ENCODE measurements at places on chromosomes 5 and 9.

DNA sequence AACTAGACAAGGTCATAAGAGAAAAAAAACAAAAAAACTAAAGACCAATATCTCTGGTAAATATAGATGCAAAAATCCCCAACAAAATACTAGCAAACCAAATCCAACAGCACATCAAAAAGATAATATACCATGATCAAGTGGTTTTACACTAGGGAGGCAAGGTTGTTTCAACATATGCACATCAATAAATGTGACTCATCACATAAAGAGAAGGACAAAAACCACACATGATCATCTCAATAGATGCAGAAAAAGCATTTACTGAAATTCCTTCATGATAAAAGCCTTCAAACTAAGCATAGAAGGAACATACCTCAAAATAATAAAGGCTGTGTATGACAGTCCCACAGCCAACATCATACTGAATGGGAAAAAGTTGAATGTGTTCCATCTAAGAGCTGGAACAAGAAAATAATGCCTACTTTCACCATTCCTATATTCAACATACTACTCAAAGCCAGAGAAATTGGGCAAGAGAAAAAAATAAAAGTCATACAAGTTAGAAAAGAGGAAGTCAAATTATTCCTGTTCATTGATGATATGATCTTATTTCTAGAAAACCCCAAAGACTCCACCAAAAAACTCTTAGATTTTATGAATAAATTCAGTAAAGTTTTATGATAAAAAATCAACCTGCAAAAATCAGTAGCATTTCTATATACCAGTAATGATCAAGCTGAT is 72.2 kb upstream of the FAM169A start:
- DNase-seq: no peak

- DNase-seq: no peak
Measured at GRCh38 chr5:132790201-132790865, 13.3 kb upstream of the SEPTIN8 start.

DNA sequence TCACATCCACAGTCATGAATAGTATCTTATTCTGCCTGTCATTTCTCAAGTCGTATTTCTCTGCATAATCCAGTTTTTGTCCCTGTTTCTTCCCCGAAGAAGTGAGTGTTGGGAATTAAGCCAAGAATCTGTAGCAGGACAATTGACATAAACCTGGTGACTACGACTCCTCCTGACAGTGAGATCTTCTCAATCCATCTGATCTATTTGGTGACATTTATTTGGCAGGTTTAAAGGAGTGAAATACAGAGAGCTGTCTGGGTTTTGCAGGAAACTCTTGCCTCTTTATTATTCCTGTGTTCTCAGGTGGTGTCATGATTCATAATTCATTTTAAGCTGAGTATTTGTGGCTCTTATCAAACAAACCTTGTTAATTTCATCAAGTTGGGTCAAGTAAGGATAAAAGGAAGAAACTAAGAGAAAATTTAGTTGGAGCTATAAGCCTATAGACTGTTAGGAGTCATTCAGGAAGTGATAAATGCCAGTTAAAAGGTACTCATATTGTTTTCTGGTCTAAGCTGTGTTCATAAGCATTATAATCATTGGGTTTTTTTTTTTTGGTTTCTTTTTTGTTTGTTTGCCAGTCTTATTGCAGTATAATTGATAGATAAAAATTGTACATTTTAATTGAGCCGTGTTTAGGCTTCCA is 95.9 kb upstream of the PCSK1 start:
- no peak for DNase-seq

DNA sequence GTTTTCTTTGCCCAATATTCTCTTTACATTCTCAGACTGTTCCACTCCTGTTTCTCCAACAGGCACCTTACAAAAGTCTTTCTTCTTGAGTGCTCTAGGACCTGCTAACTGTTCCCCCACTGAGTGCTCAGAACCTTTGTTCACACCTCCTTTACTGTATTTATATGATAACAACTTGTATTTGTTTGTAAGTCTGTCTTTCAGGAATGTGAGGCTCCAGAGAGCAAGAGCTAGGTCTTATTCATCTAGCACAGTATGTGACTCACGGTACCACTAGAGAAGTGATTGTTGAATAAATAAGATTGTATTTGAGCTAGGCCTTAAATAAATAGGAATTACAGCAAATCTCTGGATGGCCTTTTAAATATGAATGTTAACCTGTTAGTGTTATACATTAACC is 42.5 kb upstream of the MYOT start:
- DNase-seq: no peak

- DNase-seq: no peak
Measured at GRCh38 chr5:166980666-166981065, 1310.8 kb upstream of the WWC1 start.

- DNase-seq: no peak
Measured at GRCh38 chr9:28293369-28294090, 720.2 kb upstream of the C9orf72 start.

GRCh38 chr5:174118823-174119467 is 73.4 kb downstream of the NSG2 start:
- DNase-seq: no peak

- no peak for DNase-seq
Measured at GRCh38 chr9:120587328-120587727, 7.4 kb upstream of the CDK5RAP2 start.

DNA sequence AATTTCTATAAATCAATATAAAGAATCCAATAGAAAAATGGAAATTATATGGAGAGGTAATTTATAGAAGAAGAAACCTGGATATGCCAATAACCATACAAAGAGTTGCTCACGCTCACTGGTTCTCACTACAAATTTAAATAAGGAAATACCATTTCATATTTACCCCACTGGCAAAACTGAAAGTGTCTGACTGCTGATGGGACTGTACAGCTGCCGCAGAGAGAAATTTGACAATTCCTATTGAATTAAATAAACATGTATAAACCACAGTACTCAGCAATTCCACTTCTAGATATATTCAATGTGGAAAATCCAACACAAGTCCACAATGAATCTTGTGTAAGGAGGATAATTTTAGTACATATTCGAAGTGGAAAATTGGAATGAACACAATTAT is 830.4 kb upstream of the GRAMD2B start:
- no peak for DNase-seq

GRCh38 chr5:91690921-91691320 is 307.8 kb upstream of the ARRDC3 start:
- no peak for DNase-seq

GRCh38 chr9:89951675-89952074 is 346.9 kb downstream of the GADD45G start:
- DNase-seq: no peak

GRCh38 chr5:81290146-81290545 is 11.2 kb upstream of the ZCCHC9 start:
- DNase-seq: no peak

- no peak for DNase-seq
Measured at GRCh38 chr9:4680750-4681149, 1.4 kb downstream of the CDC37L1 start.

GRCh38 chr5:56910210-56910965 is 992 bp downstream of the SETD9 start:
- DNase-seq: no peak

DNA sequence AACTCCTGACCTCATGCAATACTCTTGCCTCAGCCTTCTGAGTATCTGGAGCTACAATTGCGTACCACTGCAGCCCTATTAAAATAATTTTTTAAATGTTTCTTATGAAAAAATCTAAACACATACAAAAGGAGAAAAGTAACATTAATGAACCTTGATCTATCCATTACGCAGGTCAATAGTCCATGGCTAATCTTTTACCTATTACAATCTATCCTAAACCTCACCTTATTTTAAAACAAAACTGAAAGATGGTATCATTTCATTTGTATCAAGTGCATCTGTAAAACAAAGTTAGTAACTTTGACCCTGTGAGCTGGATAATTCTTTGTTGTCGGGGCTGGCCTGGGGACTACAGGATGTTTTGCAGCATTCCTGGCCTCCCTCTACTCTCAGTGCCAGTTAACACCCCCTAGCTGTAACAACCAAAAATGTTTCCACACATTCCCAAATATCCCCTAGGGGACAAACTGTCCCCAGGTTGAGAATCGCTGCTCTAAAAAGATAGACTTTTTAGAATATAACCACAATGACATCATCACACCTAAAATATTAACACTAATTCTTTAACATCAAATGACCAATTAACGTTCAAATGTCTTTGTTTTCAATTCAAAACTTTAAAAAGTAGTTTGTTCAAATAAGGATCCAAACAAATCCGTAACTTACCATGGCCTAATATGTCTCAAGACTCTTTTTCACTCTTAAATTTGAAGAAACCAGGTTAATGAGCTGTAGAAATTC is 54.8 kb downstream of the RNF38 start:
- DNase-seq: no peak

DNA sequence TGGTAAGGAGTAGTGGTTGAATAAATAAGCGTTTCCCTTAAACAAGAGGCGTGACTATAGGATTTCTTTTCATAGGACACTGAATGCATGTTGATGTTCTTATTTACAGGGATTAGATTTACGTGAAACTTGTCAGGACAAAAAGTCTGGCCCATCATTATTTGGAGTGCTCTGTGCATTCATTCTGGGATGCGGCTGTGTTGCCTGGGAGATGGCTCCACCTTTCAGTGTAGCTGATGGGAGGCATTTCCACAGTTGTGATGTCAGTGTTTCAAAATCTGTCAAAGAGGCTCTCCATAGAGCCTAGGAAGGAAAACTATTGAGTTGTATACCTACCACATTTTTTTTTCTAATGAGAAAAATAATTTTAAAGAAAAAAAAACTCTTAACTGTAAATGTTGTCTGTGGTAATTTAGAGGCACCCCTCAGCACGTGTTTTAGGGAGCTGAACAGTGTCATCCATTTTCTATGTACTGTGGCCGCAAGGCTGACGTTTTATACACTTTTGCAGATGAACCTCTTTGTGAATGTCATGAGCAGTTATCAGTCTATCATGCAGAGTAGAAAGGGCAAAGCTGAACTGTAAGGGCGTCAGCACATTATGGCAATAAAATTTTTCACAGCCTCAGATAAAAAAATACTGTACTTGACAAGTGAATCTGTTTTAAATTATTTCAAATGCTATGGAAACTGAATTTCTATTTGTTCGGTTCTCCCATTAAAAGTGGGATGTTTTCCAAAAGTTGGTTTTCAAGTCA is 202.7 kb downstream of the PBX3 start:
- no peak for DNase-seq

GRCh38 chr5:30918171-30918570 is 275.3 kb upstream of the CDH6 start:
- no peak for DNase-seq

DNA sequence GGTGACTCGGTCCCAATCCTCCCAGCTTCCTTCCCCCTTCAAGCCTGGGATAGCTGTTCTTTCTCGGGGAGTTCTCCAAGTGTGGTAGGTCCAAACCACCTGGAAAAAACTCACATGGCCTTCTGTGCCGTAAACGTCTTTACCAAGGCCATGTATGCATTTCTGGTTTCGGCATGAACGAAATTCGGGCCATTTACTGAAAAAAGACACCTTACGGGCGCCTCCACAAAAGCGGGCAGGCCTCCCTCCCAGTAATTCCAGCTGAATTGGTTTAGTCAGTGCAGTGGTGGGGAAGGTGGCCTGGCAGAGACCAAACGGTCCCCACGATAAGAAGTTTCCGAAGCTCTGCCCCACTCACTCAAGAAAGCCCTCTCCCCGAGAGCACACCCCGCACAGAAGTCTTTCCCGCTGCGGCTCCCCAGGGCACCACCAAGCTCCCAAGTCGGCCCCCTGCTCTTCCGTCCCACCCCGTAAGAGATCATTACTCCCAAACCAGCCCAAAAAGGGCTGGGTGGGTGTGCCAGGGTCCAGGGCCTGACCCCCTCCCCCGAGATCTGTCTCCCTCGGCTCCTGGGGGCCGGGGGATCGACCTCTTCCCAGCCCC is 86.3 kb upstream of the MELK start:
- DNase-seq: peak; percentile 14

- DNase-seq: no peak
Measured at GRCh38 chr9:17531642-17532254, 47.1 kb upstream of the SH3GL2 start.

DNA sequence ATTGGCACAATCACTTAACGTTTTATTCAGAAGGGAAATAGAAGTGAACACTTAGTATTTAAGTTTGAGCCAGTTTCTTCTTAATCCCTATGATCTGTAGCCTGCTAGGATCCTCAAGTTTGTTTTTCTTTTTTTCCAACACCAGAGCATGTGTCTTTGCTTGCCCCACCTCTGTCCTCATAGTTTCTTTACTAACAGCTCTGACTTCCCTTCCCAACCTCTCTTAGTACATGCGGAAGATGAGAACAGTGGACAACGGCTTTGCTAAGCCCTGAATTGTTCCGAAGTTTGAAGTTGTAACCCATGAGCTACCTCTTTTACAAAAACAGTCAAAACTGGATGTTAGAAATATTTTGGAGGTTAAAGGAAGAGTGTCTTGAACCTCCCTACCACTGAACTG is 61.7 kb upstream of the TAF11L2 start:
- no peak for DNase-seq

DNA sequence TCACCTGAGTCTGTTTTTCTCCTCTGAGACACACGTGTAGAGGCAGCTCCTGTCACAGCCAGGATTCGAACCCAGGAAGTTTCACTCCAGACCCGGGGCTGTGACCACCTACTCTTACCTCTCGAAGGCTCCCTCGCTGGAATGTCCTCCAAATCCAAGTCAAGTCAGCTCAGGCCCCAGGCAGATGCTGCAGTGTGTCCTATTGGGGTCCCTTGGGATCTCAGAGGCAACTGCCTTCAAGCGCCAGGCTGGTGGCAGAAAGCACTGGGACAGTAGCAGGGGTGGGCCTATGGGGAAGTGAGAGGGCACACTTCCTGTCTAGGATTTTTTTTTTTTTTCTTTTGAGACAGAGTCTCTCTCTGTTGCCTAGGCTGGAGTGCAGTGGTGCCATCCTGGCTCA is 762 bp upstream of the ST6GALNAC4 start:
- no peak for DNase-seq

DNA sequence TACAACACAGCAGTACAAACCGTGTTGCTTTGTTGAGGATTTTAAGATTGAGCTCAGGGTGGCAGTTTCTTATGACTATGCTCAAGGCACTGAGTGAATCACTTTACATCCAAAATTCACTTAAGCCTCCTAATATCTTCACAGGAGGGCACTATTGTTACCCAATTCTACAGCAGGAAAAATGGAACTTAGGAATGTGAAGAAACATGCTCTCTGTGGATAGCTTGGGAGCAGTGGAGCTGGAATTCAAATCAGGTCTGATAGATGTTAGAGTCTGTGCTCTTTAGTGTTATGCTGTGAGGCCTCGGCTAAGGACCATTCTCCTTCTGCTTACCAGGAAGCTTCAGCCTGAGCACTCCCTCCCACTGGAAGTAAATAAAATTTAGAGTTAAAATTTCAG is 18.7 kb upstream of the HMHB1 start:
- no peak for DNase-seq

- DNase-seq: no peak
Measured at GRCh38 chr5:176845392-176845713, 35.0 kb downstream of the UNC5A start.

DNA sequence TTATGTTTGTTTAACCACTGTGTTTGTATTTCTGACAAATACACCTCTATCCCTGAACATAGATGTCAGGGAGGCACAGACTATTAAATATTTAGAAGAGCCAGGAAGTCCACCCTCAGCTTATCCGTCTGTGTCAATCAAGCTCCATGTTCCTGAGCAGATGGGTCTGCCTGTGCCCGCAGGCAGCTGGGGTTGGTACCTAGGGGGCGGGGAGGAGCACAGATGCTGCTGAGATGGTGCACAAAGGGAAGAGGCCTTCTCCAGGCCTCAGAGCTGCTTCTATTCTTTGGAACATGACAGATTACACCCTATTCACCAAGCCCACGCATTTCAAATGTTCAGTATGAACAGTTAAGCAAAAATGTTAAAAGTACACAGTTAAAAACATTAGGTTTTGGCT is 142.1 kb downstream of the EPB41L4A start:
- no peak for DNase-seq

- peak; percentile 89 for DNase-seq
Measured at GRCh38 chr5:57494104-57495098, 11.8 kb upstream of the ACTBL2 start.

Data from DMS79 (cell line).